ENCODE measurements at places on chromosomes 13 and 19.

GRCh38 chr13:51645154-51645650 is 60.9 kb downstream of the WDFY2 start:
- peak; percentile 76 for DNase-seq

DNA sequence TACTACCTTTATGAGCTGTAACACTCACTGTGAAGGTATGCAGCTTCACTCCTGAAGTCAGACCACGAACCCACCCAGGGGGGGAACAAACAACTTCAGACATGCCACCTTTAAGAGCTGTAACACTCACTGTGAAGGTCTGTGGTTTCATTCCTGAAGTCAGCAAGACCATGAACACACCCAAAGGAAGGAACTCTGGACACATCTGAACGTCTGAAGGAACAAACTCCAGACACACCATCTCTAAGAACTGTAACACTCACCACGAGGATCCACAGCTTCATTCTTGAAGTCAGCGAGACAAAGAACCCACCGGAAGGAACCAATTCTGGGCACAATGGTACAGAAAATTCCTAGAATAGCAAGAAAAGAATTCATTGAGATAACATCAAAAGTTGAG is 1796.5 kb upstream of the MIR17HG start:
- DNase-seq, result no peak

- DNase-seq, result no peak
Observed at GRCh38 chr19:32890841-32891240, 21.3 kb upstream of the SLC7A9 start.

- DNase-seq, result peak; percentile 49
Observed at GRCh38 chr19:55341171-55341588, 1.5 kb downstream of the KMT5C start.

DNA sequence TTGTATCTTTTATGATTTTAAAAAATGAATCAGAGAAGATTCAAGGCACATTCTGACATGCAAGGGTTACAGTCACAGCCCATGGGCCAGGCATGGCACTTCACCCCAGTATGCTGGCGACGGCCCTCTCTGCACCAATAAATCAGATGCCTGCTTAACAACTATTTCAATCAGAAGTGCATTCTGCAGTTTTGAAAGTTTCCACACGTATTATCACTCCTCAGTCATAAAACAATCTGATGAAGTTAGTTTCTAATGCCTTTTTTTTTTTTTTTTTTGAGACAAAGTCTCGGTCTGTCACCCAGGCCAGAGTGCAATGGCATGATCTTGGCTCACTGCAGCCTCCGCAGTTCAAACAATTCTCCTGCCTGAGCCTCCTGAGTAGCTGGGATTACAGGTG is 28.3 kb upstream of the FFAR2 start:
- DNase-seq, result no peak

GRCh38 chr19:58476498-58477015 is 405 bp downstream of the ZNF446 start:
- DNase-seq, result no peak

GRCh38 chr19:35936738-35937268 is 629 bp downstream of the LRFN3 start:
- DNase-seq, result no peak

DNA sequence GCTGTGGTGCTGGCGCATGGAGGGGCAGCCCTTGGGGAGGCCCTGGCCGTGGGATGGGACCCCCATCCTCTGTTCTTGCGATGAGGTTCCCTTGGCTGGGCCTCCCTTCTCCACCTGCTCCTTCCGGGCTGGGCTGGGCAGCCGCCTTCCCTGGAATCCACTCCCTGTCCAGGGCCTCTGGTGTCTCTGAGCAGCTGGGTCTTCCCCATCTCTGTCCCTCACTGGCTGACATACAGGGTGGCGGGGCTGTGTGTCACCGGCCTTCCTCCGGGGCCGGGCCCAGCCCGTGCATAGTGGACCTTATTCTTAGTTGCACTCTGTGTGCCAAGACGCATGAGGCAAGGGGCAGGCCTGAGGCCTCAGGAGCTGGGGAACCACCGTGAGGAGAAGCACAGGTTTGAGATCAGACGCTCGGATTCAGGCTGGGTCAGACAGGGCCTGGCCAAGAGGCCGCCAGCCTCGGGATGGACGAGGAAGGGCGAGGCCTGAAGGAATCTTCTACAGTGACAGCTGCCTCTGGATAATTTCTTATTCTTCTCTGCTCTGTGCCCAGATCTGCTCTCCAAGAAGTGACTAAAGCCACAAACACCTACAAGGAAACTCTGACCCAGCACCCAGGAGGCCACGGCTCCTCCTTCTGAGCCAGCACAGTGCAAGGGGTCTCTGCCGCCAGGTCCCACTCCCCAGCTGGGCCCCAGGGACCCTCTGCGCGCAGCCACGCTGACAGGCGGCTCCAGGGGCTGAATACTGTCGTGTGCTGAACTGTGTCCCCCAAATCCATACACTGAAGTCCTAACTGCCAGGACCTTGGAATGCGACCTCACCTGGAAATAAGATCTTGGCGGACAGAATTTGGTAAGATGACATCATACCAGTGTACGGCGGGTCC is 11.0 kb downstream of the SGTA start:
- no peak for DNase-seq

- no peak for DNase-seq
Observed at GRCh38 chr13:106424805-106425204, 110.7 kb downstream of the EFNB2 start.

GRCh38 chr13:40973409-40973808 is 45.7 kb downstream of the ELF1 start:
- no peak for DNase-seq

DNA sequence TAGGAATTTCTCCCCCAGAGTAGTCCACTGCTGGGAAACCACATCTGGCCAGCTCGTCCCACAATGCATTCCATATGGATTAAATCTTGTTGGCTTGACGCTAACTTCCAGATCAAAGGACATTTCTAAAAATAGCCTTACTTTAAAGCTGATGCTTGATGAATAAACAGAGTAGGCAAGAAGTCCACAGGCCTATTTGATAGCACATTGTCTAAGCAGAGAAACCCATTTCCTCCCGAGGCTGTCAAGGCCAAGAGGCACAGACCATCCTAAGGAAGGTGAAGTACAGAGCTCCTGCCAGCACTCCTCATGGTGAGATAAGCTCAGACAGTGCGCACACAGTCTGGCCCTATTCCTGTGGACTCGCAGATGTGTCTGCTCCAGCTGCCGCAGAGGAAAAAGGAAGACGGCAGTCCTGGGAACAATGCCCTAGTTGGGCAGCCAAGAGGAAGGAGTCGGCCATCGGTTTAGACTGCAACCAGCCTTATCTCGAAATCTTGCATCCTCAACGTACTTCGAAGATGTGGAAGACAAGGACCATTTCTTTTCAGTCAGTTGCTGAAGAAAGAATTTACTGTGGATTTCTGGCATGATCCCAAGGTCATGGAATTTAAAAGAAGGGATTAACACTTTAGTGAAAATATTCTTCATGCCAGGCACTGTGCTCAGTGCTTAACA is 156.8 kb downstream of the RGCC start:
- no peak for DNase-seq

DNA sequence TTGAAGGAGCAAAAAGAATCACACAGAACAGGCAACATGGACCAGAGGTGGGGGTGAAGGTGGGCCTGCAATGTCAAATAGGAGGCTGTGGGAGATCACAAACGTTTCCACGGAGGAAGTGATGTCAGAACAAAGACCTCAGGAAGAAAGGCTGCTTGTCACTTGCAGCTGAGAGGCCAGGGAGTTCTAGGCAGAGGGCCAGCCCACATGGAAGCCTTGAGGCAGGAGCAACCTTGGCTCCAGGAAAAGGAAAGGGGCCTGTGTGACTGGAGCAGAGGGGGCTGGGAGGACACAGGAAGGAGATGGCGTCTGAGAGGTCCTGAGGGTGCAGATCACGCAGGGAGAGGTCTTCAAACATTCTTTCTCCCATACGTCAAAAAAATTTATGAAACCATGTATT is 16.3 kb downstream of the ZNF160 start:
- DNase-seq, result no peak

DNA sequence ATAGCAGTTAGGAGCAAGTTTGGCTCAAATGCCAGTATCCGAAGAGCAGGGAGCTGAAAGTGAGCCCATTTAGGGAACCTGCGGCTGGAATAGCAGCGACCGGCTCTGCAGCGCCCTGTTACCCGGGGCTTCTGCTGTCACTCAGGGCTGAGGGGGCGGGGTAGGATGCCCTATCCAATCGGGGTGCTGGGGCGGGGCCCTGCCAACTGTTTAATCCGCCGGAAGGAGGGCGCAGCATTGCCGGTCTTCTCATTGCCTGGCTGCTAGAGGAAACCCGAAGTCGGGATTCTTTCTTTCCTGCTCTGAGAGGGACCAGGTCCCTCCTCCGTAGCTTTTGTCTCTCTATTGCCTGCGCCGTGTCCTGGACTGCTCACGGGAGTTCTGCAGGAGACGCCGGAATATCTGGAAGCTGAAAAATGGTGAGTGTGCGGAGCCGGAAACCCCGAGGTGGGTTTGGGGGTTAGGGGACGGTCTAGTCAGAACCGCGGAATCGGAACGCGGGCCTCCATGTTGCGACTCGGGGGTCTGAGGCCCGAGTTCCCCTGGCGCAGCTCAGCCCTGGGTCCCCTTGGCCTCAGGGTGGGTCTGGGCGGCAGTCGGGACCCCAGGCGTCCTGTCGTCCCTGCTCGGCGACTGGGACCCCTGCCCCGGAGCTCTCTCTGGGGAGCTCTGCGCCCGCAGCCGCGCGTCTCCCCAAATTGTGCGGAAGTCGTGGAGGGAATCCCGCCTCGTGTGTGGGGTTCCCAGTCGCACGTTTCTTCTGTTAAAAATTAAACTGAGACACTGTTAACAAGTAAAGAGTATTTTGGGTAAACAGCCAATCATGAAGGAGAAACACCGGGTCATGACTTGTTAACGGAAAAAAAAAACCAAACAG is 22.8 kb downstream of the ZNF763 start:
- DNase-seq, result peak; percentile 88

GRCh38 chr19:50272263-50272897 is 56.8 kb downstream of the KCNC3 start:
- no peak for DNase-seq

- no peak for DNase-seq
Observed at GRCh38 chr13:50636007-50636704, 207.3 kb downstream of the DLEU7 start.

GRCh38 chr13:29977476-29978120 is 127.2 kb upstream of the UBL3 start:
- no peak for DNase-seq

DNA sequence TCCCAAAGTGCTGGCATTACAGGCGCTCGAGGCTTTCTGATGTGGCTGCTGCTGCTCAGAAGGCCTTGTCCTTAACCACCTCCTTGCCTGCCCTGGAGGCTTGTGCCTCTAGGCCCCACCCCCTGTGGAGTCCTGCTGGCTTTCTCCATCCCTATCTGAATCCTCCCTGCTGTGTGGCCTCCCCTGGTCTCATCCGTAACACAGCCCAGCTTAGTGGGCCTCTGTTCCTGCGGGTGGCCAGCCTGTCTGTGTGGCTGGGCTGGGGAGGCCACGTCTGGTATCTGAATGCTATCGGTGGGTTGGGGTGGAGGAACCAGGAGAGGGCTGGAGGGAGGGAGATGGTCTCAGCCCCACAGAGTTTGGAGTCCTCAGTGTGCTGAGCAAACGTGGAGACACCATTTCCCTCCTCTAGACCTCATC is 4.7 kb downstream of the RPL28 start:
- no peak for DNase-seq

DNA sequence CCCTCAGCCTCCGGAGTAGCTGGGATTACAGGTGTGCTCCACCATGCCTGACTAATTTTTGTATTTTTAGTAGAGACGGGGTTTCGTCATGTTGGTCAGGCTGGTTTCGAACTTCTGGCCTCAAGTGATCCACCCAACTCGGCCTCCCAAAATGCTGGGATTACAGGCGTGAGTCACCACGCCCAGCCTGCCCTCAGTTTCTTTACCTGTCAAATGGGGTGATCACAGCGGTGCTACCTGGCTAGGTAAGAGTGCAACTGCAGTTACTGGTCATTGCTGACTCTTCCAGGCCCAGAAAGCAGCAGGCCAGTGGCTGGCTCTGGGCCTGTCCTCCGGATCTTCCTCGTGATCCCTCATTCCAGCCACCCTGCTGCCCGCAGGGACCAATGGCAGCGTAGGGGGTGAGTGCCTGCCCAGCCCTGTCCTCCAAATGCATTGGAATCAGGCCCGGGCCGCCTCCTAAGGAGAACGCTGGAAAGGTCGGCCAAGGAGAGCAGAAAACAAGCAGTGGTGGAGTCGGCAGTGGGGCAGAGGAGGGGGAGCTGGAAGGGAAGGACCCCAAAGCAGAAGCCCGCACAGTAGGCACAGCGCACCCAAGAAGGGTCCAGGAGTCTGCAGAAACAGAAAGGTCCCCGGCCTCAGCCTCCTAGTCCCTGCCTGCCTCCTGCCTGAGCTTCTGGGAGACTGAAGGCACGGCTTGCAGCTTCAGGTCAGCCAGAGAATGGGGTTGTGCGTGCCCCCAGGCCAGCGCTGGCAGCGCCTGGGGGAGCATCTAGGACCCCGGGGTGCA is 1.8 kb upstream of the SLC27A1 start:
- DNase-seq, result no peak

GRCh38 chr19:29807870-29808405 is 3.9 kb upstream of the CCNE1 start:
- no peak for DNase-seq

DNA sequence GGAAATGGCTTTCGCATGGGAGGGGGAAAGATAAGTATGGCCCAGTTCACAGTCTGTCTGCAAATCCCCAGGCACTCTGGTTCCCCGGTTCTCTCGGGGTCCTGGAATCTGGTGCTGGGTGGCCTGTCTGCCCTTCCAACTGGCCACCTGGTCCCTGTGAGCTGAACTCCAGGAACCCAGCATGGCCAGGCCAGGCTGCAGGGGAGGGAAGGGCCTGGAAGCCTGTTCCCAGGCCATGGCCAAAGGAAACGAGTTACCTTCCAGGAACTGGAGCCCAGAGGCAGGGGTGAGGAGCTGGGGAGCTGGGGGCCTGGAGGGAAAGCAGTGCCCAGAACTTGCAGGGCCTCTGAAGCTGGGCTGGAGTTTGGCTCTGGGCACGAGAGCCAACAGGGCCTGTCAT is 19.1 kb upstream of the PNMA8C start:
- DNase-seq, result no peak

- DNase-seq, result no peak
Observed at GRCh38 chr13:61466280-61466679, 50.6 kb upstream of the PCDH20 start.

GRCh38 chr13:59680429-59681024 is 483.2 kb downstream of the DIAPH3 start:
- peak; percentile 7 for DNase-seq

- no peak for DNase-seq
Observed at GRCh38 chr13:27415116-27415515, 9.3 kb upstream of the GTF3A start.

GRCh38 chr19:1943661-1944087 is 2.7 kb downstream of the CSNK1G2 start:
- DNase-seq, result no peak

DNA sequence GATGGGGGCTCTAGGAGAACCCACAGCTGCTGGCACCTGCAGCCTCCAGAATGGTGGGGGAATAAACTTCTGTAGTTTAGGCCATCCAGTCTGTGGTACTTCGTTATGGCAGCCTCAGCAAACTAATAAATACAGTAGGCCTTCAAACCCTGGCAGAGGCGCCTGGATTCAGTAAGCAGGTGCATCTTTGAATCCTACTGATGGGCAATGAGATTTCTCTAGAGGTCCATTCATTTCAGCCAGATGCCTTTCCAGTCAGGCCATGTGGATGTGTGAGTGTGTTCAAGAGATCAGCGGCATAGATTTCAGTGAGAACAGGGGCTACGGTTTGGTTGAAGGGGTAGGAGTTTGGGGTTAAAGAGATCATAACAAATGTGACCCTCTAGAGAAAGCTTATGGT is 183.5 kb upstream of the RNF113B start:
- no peak for DNase-seq

GRCh38 chr13:99382428-99383133 is 75.4 kb upstream of the GPR183 start:
- DNase-seq, result peak; percentile 43
